MG63 (cell line): ENCODE measurements at places on chromosomes 5 and 9. TPM values are rescaled to one million over a fixed set of nuclear protein-coding genes. Genes with fewer than 3 reads are reported as not detected.
A peak's percentile ranks its signal among the peaks of the same experiment; 100 is the strongest.

GRCh38 chr9:107707915-107708441, 218.4 kb upstream of the KLF4 start:
- DNase-seq, result no peak

DNA sequence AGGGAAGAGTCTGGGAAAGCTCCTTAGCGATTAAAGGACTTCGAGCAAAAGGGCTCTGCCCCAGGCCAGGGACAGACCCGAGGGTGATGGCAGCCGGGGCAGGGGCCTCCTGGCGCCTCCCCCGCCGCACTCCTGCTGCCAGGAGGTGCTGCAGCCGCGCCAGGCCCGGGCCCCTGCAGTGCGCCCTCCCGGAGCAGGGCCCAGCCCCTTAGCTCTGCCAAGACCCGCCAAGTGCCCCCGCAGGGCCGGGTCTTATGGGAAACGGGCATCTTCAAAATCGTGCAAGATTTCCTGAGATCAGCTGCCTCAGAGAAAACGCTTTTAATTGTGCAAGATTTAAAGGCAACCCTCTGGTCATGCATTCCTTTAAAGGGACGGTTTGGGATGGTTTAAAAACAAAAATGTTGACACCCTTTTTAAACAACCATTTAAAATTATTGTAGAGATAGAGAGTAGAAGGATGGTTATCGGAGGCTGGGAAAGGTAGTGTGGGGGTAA, 52.4 kb downstream of the CDC14B start:
- no peak for DNase-seq

DNA sequence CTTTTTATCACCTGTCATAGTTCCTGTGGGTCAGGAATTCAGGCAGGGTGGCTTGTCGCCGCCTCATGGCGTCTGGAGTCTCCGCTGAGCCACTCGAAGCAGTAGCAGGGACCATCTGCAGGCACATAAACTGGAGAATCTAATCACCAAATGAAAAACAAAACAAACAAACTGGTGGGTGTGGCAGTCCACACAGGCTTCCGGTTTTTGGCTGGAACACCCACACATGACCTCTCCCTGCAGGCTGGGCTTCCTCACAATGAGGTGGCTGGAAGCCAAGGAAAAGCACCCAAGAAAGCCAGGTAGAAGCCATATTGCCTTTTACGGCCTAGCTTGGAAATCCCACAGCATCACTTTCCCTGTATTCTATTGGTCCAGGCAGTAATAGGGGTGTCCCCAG, 197.0 kb downstream of the SYK start:
- peak; percentile 12 for DNase-seq

Gene RPL35
- total RNA-seq, result 3,004 and 3,358 TPM in 2 replicates

DNA sequence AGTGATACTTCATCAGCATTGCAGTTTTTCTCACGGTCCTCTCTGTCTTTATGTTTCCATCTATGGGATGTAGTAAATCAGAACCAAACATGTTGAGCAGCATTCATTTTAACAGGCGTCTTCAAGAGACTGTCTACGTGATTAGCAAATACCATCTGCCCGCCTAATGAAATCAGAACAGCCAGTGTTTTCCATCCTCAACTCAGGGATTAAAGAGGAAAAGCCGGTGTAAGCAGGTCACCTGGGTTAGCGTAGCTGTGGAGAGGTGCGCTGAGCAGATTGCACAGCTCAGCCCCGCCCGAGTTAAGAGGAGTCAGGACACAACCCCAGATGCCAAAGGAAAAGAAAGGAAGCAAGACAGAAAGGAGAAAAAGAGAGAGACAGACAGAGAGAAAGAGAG, 54.3 kb upstream of the ANKRD33B start:
- no peak for DNase-seq

GRCh38 chr9:16203729-16204573, 651.1 kb downstream of the CCDC171 start:
- DNase-seq, result peak; percentile 94

Gene ADRA1B
- total RNA-seq, result 0.25 and 0.56 TPM in 2 replicates

Gene MSANTD3
- total RNA-seq, result 73.1 and 97.4 TPM in 2 replicates

DNA sequence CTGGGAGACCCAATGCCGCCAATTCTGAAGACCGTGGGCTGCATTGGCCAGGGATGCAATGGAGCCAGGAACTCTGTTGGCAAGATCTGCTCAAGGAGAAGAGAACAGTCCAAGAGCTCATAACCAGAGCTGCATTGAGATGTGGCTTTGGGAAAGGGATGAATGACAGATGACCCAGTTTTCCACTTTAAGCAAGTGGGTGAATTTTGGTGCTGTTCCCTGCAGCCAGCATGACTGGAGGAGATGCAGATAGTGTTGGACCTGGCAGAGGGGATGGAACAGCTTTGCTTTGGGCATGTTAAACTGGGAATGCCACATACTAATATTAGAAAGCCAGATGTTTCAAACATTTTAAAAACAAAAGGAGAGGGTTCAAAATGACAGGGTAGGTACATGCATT, 143.1 kb downstream of the FSTL4 start:
- no peak for DNase-seq

DNA sequence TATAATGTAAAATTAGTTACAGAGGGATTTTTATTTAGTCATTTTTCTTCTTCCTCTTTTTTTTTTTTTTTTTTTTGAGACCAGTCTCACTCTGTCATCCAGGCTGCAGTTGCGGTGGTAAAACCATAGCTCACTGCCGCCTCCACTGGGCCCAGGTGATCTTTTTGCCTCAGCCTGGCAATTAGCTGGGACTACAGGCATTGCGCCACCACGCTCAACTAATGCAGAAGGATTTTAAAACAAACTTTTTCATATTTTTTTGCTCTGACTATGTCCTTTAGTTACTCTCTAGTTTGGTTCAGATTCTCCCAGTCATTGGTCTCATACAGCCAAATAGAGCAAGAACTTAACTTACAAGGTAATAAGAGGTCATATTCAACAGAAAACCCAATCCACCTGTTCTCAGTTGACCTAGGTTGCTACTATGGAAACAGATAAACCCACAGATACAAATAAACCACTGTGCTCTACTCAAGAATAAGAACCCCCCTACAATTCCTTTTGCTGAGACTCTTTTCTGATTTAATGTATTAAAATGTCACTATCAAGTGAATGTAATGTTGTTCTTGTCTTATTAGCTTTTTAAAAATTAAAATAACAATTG, 50.1 kb upstream of the TTC39B start:
- DNase-seq, result no peak

DNA sequence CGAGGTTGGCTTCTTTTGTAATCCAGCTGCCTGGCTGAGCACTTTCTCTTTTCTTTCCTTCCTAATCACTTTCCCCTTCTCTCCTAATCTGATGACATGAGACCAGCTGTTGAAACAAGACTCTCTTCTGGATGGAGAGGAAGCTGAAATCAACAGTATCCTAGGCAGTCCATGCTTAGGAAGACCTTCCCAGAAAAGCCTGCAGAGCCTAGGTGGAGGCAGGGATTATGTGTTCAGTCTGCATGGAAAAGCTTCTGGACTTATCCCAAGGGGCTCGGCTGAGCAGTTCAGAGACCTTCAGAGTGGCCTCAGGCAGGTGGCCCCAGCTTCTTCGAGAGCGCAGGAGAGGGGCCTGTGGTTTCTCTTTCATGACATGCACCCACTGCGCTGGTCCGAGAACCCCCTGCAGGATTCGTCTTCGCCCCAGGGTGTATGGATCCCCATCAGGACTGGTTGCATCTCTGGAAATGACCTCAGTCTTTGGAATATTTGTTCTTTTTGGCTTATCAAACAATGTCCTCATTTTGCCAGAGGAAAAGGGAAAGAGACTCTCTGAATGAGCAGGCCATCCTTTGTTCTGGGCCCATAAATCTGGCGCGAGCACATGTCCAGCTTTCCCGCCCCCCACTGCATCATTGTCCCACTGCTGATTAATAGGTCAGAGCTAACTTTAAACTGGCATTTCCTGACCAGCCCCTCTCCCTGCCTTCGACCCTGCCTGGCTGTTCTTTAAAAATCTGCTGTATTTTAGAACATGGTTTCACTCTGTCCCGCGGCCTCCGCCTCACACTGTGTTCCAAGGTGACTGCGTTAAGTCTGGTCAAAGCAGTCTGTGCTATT, 177.9 kb upstream of the KLF4 start:
- no peak for DNase-seq

- no peak for DNase-seq
Measured at GRCh38 chr5:117188211-117188610, 613.6 kb upstream of the SEMA6A start.

Gene MRPL41
- 57.4 and 62.2 TPM in 2 replicates for total RNA-seq

GRCh38 chr5:35887321-35888100, 30.8 kb downstream of the IL7R start:
- no peak for DNase-seq
